ENCODE measurements at places on chromosomes 16 and 17. TPM values are rescaled to one million over a fixed set of nuclear protein-coding genes. Genes with fewer than 3 reads are reported as not detected.

Gene CSH1
- not detected for total RNA-seq

Gene KRT28
- total RNA-seq, result not detected

Gene KRTAP1-5
- total RNA-seq, result not detected

Gene KRT27
- not detected for total RNA-seq

Gene KRT222
- total RNA-seq, result not detected

Gene WSCD1
- total RNA-seq, result not detected

Gene RRAD
- not detected for total RNA-seq

Gene RAMP2
- not detected for total RNA-seq

Gene CSNK1D
- 111 TPM for total RNA-seq

Gene NOD2
- 1.7 TPM for total RNA-seq

Gene ZACN
- 0.34 TPM for total RNA-seq

Gene MT1E
- 65.0 TPM for total RNA-seq

Gene TPSG1
- total RNA-seq, result not detected
